NCI-H2081 (cell line): ENCODE measurements at places on chromosomes 16 and 17.

- DNase-seq, result no peak
Observed at GRCh38 chr17:14161419-14161818, 75.2 kb downstream of the CDRT15 start.

- no peak for DNase-seq
Observed at GRCh38 chr16:30087181-30087898, 4.4 kb downstream of the TBX6 start.

- DNase-seq, result no peak
Observed at GRCh38 chr17:55708175-55708974, 14.3 kb downstream of the TMEM100 start.

GRCh38 chr16:5428932-5429331, 331.3 kb upstream of the EEF2KMT start:
- no peak for DNase-seq

GRCh38 chr17:32007463-32008298, 498 bp downstream of the LRRC37B start:
- DNase-seq, result peak; percentile 40

- DNase-seq, result no peak
Observed at GRCh38 chr16:11946433-11946832, 4.6 kb upstream of the NPIPB2 start.

GRCh38 chr17:58224315-58224714, 5.3 kb upstream of the MKS1 start:
- DNase-seq, result no peak

- DNase-seq, result peak; percentile 46
Observed at GRCh38 chr16:67430977-67431774, at the start of gene HSD11B2. Gene HSD11B2 (plus strand): TSS chr16:67431121. CDS start chr16:67431249, 128 bp downstream.

- DNase-seq, result no peak
Observed at GRCh38 chr17:64356304-64356686, 34.4 kb downstream of the PECAM1 start.
